ENCODE measurements at places on chromosomes 12 and 14.

- no peak for DNase-seq
Measured at GRCh38 chr12:119990382-119990874, 1.4 kb downstream of the BICDL1 start.

GRCh38 chr12:106885541-106886249 lies 70.0 kb upstream of the TMEM263 start:
- DNase-seq = no peak

- no peak for DNase-seq
Measured at GRCh38 chr12:66661357-66661756, 17.5 kb downstream of the GRIP1 start.

DNA sequence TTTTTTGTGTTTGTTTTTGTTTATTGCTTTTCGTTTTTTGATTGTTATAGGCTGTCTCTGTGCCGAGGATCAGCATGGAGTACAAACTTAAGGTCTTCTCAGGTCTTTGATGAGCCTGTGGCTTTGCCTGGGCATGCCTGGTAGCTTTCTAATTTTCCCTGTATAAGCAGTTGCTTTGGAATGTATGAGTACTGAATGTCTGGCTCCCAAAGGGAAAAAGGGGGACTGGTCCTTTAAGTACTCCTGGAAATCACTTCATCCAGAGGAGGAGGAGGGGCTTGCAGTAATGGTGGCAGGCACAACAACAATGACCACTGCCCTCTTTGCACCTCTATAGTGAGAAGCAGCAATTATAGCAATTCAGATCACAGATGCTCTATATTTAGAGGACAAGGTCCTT lies 67.6 kb upstream of the TTC7B start:
- no peak for DNase-seq

- no peak for DNase-seq
Measured at GRCh38 chr12:19012965-19013364, 116.6 kb upstream of the PLEKHA5 start.

DNA sequence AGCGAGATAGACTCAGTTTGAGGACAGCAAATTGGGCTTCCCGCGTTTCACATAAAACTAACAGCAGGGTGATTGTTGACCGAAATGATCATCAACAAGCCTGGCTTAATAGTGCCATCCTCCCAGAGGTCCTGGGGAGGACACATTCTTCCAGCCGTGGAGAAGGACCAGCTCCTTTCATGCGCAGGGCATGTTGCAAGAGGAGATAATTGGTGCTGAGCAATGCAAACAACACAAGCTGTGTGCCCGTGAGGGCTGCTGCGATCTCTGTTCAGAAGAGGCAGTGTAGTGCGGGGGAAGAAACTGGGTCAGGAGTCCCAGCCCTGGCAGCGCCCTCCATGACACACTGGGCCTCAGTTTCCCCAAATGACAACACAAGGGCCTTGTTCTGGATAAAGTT lies 54.3 kb downstream of the CCDC85C start:
- DNase-seq = peak; percentile 46

DNA sequence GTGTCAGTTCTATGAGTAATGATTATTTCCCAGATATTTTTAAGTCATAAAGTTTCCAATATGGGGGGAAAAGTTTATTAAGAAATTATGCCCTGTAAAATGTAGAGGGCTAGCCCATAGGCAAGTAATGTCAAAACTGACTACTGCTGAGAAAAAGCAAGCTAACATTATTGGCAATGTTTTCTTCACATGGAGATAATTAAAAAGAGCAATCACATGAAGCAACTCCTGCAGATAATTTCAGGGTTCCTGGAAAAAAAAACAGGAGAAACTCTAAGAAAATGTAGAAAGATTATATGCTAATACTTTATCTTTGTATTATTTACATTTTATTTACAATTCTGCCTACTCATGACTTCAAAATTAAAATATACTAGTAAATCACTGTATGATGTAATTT lies 39.8 kb downstream of the PPP1R12A start:
- no peak for DNase-seq

- no peak for DNase-seq
Measured at GRCh38 chr12:114669401-114670290, 14.3 kb downstream of the TBX3 start.

GRCh38 chr14:94612174-94612573 lies at the start of gene SERPINA3:
Gene SERPINA3 (plus strand): TSS chr14:94612391. CDS start chr14:94614442, 2,051 bp downstream.
- DNase-seq = no peak

- peak; percentile 77 for DNase-seq
Measured at GRCh38 chr12:6613015-6613775, 6.0 kb upstream of the CHD4 start.

DNA sequence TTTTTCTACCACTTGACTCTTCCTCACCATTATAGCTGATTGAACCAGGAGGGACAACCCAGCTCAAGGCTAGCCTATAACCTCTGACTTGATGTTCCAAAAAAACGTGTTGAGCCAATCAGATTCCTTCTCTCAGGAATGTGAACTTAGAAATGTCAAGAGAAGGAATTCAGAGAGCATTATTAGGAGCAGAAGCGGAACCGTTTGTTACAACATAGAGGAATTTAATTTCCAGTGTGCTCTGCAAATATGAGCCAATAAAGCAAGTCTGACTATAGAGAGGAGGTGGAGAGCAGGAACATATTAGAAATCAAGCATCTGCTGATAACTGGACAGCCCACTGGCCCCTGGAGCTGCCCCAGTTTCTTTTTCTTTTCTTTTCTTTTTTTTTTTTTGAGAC lies 15.3 kb upstream of the PELI2 start:
- DNase-seq = no peak

DNA sequence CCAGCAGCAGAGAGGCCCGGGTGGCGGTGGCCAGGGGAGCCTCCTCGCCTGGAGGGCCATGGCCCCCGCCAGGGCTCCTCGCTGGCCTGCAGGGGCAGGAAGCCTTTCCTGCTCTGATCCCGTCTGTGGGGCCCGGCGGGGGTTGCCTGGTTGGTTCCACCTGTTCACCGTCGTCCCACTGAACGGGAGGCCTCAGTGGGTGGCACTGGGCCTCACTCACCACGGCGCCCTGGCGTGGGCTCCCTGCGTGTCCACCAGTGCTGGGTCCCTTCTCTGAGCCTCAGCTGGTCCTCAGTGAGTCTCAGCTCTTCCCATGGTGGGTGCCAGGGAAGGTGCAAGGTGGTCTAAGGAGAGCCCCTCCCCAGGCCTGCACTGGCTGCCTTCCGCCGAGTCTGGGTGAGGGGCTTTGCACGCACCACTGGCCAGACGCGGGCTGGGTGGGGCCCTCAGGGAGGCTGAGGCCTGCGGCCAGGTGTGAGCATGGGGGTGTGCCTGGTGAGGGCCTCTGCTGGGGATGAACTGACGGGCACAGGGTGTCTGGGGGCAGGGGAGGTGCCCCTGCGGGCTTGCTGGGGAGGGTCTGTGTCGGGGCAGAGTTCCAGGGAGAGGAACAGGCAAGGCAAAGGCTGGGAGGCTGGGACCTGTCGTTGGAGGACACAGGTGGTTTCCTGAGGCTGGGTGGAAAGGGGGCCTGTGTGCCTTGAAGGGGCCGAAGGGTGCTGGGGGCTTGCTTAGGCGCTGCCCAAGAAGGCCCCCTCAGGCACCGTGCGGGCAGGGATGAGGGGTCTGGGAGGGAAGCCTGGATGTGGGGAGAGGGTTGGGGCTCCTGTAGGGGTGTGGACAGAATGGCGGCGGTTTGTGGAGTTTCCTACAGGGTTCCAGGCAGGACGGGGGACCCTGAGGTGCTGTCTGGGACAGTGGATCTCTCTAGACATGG lies 339.8 kb downstream of the TMEM121 start:
- no peak for DNase-seq

DNA sequence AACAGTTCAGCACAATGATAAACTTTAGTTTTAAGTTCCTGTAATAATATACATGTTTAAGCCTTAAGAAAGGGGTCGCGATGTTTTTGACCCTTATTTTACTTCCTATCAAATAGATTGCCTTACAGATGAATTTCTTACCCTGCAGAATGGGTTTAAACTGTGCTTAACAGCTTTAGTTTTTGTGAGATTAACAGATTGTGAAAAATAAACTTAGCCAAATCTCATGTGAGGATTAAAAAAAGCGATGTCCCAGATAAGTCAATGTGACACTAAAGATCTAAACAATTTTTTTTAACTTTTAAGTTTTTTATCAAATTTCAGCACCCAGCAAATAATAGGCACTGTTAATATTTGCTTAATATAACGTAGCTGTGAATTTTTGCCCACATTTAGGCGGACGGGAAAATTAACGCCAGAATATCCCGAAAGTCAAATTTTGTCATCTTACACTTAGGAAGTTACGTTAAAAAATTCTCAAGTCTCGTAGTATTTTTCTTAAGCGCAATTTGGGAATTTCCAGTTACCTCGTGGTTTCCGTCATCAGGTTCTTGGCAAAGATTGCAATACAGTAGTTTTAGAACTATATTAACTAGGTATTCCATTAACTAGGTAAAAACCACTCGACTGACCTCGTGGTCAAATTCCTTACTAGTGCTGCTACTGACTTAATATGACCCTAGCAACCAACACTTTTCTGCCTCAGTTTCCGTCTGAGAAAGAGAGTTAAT lies 1.2 kb downstream of the HNRNPC start:
- no peak for DNase-seq

DNA sequence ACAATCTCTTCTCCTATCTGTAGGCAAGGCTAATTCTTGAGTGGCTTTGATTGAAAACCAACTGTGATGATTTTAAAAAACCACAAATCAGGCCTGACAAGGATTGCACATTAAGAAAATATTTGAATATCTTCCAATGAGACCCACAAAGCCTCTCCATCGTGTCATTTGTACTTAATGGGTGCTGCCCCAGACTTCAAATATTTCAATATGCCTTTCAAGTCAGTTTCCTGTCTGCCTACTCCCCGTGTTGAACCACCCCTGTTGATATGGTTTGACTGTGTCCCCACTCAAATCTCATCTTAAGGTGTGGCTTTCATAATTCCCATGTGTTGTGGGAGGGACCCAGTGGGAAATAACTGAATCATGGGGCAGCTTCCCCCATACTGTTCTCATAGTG lies 159.7 kb upstream of the EGLN3 start:
- no peak for DNase-seq

GRCh38 chr14:79629411-79630287 lies 581.7 kb downstream of the DIO2 start:
- no peak for DNase-seq

GRCh38 chr14:68978172-68978911 lies 760 bp downstream of the ACTN1 start:
- DNase-seq = peak; percentile 57

DNA sequence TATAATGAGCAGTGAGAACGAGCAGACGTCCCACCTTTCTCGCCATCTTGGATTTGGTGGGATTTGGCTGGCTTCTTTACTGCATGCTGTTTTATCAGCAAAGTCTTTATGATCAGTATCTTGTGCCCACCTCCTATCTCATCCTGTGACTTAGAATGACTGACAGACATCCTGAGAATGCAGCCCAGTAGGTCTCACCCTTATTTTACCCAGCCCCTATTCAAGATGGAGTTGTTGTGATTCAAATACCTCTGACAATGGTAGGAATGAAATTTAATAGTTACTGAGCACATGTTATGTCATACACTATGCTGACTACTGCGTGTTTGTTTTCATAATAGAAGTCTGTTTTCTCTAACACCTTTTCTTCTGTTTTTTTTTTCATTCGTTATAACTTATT lies 1.9 kb downstream of the TMTC3 start:
- DNase-seq = no peak

DNA sequence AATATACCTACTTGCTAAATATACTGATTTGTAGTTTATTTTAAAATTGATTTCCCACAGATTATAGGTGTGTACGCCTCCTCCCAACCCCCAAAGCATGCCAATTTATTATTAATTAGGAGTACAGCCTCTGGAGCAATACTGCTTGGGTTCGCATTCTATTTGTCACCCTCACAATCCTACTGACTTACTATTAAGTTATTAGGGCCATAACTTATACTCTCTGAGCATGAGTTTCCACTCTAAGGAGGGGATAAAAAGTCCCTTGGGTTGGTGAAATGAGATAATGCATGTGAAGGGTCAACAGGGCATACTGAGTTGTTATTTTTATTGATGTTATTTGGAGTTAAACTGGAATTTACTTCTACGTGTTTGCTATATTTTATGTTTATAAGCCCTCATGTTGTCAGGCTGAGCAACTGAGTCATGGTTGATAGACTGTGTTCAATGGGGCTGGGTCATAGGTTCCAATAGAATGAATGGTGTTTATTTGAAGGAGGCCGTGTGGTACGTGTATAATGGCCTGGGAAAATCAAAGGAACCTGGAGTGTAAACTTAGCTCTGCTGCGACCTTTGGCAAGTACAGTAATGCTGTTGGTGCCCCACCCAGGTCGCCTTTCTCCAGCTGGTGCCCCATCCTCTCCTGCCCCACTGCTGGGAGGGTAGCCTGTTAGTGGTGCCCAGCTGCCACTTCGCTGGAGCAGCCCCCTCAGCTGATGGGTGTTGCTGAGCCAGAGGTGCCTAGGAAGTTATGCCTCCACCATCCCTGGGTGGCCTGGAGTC lies 99.3 kb upstream of the PTPRB start:
- DNase-seq = no peak

GRCh38 chr12:46087916-46088439 lies 97.6 kb upstream of the SCAF11 start:
- DNase-seq = no peak

DNA sequence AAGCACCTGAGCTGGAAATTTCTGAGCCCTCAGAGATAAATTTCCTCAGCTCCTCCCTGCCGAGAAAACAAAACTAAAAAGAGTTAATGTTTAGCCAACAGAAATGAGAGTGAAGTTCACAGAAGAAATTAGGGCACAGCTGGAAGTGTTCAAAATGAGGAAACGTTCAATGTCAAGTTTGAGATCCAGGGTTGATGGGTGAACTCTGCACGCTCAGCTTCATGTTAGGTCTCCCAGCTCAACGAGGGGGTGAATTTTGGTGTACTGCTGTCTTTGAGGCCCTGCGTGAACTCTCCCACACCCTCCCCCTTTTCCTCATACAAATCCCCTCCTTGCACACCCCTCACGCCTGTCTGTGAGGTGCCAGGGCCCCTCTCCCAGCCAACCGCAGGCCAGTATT lies 13.3 kb upstream of the OAS3 start:
- DNase-seq = no peak

DNA sequence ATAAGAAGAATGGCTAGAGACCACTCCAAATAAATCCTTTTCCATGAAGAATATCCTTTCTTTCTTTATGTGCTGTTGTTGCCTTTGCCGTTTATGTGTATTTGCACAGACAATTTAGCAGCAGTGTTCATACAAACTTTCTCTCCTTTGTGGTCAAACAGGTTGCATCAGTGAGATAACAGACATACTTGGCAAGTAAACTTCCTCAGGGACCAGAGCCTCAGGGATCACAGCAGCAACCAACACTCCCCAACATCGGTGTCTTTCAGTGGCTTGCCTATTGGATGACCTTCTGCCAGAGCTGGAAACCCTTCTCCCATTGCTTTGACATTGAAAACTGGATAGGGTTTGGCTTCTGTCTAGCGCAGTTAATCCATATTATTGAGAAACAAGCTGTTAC lies 252.2 kb downstream of the BTG1 start:
- no peak for DNase-seq

DNA sequence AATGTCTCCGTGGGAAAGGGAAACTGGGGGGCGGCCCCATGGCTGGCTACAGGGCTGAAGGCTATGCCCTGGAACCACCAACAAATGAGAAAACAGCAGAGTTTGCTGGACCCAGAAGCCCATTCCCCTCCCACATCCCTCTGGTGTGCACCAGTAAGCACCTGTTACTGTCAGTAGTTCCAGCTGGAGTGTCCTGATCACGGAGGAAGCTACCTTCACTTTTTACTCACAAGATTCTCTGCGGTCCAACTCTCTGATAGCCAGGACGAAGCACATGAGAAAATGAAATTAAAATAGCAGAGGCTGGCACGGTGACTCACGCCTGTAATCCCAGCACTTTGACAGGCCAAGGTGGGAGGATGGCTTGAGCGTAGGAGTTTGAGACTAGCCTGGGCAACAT lies 22.7 kb upstream of the MEG3 start:
- DNase-seq = no peak

- peak; percentile 83 for DNase-seq
Measured at GRCh38 chr12:64672925-64673409, 62.7 kb downstream of the RASSF3 start.
